ENCODE measurements at places on chromosomes 4 and X.

DNA sequence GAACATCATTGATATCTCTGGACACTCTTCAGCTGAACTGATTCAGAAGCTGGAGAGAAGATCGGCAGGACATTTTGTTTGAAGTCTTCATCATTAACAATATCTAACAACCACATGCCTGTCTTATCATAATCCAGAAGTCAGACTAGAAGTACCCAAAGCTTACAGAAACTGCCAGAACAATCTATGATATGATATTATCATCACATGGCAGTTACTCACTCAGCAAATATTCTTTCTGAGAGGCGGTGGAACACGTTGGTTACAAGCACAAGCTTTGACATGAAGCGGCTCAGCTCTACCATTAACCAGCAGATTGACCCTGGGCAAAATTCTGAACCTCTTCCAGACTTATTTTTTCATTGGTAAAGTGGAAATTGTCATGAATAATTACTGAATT lies 69.4 kb upstream of the KIT start:
- no peak for DNase-seq

DNA sequence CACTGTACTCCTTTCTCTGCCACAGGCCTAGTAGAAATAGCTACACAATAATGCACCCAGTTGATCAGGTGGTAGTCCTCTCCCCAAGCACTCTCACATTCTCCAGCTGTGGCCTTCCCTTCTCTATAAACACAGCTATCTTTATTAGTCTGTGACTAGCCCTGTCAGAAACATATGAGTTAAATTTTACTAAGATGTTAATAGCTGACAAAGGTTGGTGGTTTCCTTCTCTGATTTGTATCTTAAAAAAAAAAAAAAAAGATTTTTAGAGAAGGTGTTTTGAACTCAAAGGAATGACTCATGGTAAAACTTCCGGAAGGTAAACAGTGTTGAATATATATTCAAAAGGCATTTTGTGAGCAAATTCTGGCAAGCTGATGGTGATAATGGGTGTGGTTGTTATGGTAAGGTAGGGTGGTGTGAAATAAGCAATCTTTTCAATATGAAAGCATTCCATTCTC lies 327.4 kb downstream of the PPP3CA start:
- no peak for DNase-seq

DNA sequence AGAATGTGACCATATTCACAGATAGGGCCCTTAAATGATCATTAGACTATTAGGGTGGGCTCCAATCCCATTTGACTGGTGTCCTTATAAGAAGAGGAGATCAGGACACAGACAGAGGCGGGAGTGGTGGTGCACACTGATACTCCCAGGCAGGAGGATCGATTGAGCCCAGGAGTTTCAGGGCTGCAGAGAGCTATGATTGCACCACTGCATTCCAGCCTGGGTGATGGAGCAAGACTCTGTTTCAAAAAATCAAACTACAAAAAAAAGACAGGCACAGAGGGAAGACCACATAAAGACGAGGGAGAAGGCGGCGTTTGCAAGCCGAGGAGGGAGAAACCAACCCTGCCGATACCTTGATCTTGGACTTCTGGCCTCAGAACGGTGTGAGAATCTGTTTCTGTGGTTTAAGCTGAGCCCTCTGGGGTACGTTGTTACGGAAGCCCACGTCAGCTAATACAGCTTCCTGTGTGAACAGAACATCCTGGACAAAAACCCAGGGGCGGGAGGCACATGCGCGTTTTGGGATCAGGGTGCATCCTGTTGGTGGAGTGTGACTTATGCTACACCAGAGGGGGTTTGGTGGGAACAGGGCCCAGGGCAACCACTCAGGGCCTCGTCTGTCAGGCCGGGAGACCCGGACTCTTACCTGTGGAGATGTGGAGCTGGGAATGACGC lies 211.8 kb upstream of the PSAPL1 start:
- DNase-seq = peak; percentile 65

DNA sequence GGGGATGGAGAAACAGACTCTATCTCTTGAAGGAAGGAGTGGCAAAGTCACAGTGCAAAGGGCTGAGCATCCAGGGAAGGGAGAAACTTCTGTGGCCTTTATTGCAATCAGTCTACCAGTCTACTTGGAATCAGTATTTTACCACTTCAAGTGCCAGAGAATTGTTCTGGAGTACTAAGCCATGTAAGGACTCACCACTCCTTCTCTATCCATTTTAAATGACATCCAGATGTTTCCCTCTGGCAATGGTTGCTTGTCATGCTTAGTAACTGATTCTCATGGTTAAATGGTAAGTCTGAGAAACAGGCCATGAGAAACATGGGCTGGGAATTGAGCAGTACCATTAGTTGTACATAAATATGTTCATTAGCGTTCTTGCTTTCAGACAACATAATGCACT lies 21.1 kb upstream of the SMIM10 start:
- DNase-seq = no peak

- DNase-seq = no peak
Observed at GRCh38 chr4:90084967-90085295, 42.3 kb upstream of the CCSER1 start.

Data from osteoblast (primary cell).